ENCODE measurements at places on chromosomes 3 and 15.

DNA sequence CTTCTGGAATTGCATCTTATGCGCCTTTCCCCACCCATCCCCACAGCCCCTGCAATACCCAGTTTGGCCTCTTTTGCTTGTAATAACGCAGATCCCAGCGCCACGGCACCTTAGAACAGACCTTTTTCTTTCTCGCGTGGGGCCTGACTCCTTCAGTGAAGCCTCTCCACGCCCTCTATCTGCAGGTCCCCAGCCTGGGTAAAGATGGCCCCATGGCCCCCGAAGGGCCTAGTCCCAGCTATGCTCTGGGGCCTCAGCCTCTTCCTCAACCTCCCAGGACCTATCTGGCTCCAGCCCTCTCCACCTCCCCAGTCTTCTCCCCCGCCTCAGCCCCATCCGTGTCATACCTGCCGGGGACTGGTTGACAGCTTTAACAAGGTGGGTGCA lies 594 bp downstream of the CRELD1 start:
- DNase-seq = no peak

DNA sequence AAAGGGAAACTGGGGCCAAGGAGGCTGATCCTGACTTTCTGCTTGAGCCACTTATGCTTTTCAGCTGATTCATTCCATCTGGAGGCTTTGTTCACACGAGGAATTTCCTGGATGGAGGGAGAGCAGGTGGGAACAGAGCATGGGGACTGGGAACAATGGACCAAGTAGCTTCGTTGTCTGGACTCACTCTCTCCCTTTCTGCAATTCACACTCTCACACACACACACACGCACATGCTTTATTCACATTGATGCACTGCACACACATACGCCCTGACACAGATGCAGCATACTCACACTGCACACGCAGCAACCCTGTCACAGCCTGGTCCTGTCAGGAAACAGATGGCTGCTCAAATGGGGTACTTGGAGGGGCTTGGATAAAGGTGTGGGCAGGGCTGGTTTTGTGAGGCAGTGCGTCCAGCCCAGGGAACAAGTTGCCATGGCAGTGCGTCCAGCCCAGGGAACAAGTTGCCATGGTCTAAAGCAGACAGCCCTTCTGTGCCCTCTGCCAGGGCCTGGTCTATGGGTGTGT lies 19.8 kb upstream of the CHCHD6 start:
- DNase-seq = no peak

GRCh38 chr15:84942456-84942855 lies 39.2 kb upstream of the PDE8A start:
- DNase-seq = no peak

- DNase-seq = no peak
Measured at GRCh38 chr3:186258968-186259367, 103.1 kb downstream of the DGKG start.

DNA sequence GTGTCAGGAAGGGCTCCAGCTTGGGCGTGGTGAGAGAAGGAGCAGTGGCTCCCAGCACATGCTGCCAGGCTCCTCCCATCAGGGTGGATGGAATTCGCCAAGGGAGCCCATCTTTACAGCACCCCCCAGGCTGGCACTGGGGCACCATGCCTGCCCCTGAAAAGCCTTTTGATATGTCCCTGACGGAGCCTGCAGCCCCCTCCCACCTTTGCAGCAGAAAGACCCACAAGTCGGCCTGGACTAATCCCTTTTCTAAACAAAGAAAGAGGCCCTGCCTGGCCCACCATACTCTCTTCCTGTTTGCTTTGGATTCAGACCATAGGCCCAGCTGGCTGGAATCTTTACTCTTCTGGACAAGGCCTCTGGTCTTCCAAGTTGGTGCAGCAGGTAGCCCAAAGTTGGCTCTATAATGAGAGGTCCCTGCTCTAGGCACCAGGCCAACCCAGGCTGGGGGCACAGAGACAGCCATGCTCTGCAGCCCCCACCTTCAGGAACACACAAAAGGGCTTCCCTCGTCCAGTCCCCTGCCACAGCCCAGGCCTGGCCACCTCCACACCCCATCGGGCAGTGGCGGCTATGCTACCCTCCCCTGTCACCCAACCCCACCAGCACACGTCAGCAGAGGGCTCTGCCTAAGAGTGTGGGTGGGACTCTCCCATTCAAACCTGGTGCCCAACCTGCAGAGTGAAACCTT lies 5.4 kb downstream of the ANPEP start:
- no peak for DNase-seq

- DNase-seq = no peak
Measured at GRCh38 chr3:133394561-133395311, 5.1 kb upstream of the BFSP2 start.

GRCh38 chr15:96774216-96774615 lies 443.7 kb downstream of the NR2F2 start:
- DNase-seq = no peak

DNA sequence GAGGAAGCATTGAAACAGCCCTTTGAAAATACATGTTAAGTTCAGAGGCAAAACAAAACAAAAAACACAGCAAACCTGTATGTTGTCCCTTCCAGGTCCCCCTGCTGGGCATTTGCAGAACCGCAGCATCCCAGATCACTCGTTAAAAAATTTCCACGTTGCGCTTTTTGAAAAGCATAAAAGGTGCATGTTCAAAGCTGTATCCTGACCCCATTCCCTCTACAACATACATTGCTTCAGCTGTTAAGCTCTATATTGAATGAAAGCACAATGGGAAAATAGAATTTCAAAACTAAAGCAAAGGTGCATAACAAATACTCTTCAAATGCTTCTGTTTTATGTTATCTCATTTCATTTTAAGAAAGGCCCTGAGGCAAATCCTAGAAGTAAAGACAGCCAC lies 328.3 kb downstream of the THSD4 start:
- no peak for DNase-seq

DNA sequence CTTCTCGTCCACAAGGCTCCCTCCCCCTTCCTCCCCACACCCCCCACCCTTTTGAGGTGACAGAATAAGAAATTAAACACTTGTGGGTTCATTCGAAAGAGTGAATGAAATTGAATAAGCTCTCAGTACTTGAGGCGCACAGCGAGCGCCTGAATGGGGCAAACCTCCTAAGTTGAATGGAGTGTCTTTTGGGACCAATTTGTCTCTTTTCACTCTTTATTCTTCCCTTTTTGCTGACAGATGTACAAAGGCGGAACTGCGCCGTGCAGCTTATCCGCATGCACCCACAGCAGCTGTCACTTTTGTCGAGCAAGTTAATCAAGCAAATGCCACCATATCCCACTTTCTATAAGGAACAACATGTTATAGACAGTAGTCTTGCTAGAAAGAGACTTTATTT lies 47.9 kb upstream of the FEZF2 start:
- DNase-seq = no peak

Data from GF-D8 (cell line).